GM23248 (cell line): ENCODE measurements at places on chromosomes 13 and 19.

DNA sequence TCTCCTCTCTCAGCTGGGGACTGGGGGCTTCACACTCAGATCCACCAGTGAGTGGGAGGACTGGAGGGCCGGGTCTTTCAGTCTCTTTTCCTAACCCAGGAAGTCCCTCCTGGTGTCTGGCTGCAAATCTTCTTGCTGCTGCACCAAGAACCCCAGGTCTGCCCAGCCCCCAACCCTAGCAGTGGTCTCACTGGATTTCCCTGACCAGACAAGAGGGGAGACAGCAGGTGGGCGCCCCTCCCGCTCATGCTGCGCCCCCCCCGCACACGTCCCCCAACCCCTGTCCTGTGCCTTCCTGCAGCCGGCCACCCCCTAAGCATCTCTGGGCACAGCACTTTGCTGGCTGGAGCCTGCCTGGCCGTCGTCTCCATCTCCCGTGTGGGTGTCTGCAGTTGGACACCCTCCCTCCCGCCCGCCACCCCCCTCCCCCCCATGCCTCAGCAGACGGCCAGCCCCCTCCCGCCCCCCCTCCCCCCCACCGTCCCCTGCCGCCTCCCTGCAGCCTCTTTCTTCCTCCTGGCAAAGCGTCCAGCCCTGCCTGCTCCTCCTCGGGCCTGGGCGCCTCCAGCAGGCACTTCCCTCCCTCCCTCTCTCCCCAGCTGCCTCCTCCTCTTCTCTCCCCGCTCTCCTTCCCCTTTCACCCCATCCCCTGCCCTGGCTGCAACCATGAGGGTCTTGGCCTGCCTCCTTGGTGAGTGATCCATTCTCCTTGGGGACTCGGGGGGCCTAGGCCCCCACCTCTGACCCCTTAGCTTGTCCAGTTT, at the start of gene SSC5D:
TSS of gene SSC5D (plus strand) at position 513 of the 764 bp plus-strand sequence. CDS start at position 667, 154 bp downstream.
- peak within 1 kb of the TSS; percentile 80 for H3K4me3 ChIP-seq
- no peaks in the 10 kb centered on the region for H3K36me3 ChIP-seq

GRCh38 chr19:3979289-3979673, 6.0 kb downstream of the EEF2 start:
- no peak overlapping the region for H3K27ac ChIP-seq
- H3K4me1 ChIP-seq: no peaks in the 10 kb centered on the region
- no peak overlapping the region for H3K4me3 ChIP-seq
- peaks cover 85% of the 10 kb centered on the region for H3K36me3 ChIP-seq
- DNase-seq: peak; percentile 27

DNA sequence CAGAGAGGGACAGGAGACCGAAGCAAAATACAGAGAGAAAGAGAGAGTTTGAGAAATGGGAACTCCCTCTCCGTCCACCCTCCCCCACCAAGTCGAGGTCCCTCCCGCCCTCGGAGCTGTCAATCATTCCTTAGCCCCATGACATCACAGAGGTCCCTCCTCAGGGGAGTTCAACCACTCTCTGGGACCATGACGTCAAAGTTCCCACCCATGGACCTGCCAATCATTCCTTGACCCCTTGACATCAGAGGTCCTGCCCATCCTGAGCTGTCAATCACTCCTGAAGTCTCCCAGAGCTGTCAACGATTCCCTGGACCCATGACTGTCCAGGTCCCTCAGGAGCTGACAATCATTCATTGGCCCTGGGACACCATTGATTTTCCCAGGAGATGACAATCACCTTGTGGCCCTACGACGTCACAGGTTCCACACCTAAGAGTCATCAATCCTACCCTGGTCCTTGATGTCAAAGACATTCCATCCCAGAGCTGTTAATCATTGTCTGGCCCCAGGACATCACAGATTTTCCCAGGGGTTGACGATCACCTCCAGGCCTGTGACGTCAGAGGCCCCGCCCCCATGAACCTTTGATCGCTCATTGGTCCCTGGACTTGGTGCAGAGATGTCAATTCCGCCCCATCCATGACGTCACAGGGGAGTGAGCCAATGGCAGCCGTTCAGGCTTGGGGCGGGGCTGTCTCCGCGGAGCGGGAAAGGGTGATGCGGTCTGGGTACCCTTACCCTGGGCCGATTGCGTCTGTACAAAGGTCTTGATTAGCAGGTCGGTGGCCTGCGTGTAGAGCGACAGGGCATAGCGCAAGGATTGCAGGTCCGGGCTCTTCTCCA, 61.7 kb downstream of the COLGALT1 start:
- DNase-seq: peak; percentile 30
- no peaks in the 10 kb centered on the region for H3K36me3 ChIP-seq

DNA sequence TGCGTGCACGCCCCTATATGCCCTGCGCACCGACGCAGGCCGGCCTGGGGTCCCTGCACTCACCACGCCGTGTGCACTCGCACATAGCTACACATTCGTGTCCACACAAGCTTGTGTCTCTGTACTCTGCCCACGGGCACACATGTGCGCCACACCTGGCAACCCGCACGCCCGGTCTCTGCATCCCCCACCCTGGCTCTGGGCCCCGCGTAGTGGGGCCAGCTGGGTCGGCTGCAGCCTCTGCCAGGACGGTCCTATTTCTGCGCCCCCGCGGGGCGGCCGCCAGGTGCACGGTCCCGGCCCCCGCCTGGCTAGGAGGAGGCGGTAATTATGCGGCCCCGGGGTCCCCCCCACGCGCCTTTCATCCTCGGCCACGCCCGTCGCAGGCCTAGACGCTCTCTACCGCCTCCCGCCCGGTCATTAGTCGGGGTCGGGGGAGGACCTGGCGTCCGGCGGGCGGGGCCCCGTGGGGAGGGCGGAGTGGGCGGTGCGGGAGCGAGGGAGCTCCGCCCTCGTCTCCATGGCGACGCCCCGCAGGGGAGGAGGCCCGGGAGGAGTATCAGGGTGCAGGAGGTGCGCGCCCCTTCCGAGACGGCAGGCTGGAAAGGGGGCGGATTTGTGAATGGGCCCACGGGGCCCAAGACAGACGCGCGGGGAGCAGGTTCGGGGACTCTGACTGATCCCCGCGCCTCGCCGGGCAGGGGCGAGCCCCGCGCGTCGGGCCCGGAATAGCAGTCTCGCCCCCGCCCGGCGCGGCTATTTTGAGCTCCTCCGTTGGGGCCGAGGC, 2.8 kb upstream of the CIRBP start:
- H3K27me3 ChIP-seq: no peaks in the 10 kb centered on the region
- peak overlapping the region; percentile 97 for H3K27ac ChIP-seq
- H3K4me3 ChIP-seq: peak overlapping the region; percentile 76
- H3K4me1 ChIP-seq: peaks cover 46% of the 10 kb centered on the region
- peaks cover 7% of the 10 kb centered on the region; the same call in 1 of the 2 replicates for H3K36me3 ChIP-seq

GRCh38 chr19:1647501-1648458, 4.6 kb downstream of the TCF3 start:
- no peak overlapping the region for H3K4me3 ChIP-seq
- H3K36me3 ChIP-seq: no peaks in the 10 kb centered on the region; the same call in 1 of the 2 replicates
- no peak overlapping the region for H3K27ac ChIP-seq
- H3K4me1 ChIP-seq: no peaks in the 10 kb centered on the region
- no peak for DNase-seq
